ENCODE measurements at places on chromosomes 5 and 9.

- no peaks in the 10 kb centered on the region for H3K36me3 ChIP-seq
- H3K27me3 ChIP-seq: no peaks in the 10 kb centered on the region
- H3K27ac ChIP-seq: peak overlapping the region; percentile 87
- DNase-seq: no peak
These were observed 62.2 kb downstream of the COX7C start for GRCh38 chr5:86679949-86680348.

DNA sequence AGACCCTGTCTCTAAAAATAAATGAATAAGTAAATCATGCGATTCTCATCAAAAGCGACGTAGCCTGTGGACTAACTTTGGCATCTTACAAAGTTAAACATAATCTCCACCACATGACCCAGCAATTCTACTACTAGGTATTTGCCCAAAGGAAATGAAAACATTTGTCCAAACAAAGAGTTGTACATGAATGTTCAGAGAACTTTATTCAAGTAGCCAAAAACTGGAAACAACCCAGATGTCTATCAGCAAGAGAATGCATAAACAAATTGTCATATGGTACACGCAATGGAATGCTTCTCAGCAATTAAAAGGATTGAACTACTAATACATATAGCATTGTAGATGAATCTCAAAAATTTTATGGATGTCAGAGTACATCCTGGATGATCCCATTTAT lies 82.6 kb downstream of the ADRB2 start:
- H3K27me3 ChIP-seq: no peaks in the 10 kb centered on the region
- no peak overlapping the region for H3K4me3 ChIP-seq
- no peaks in the 10 kb centered on the region for H3K4me1 ChIP-seq
- H3K27ac ChIP-seq: no peak overlapping the region
- no peaks in the 10 kb centered on the region for H3K36me3 ChIP-seq
- DNase-seq: no peak

DNA sequence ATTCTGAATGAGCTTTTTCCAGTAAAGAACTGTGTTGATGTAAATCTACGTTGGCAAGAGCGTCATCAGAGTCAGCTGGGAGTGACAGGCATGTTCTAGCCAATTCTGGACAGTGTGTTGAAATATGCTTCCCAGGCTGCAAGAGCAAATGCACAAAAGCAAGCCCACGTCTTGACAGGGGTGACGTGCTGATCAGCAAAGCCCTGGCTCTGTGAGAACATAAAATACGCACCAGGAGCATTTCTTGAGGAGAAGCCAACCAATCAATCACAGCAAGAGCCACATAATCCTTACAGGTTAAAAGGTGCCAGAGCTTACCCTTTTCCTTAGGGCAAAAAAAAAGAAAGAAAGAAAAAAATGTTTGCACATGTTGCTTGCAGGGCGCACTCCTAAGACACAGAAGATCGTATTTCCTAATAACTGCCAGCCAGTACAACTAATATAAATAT lies 148.1 kb downstream of the PDE4D start:
- no peak overlapping the region for H3K4me3 ChIP-seq
- no peaks in the 10 kb centered on the region for H3K36me3 ChIP-seq

DNA sequence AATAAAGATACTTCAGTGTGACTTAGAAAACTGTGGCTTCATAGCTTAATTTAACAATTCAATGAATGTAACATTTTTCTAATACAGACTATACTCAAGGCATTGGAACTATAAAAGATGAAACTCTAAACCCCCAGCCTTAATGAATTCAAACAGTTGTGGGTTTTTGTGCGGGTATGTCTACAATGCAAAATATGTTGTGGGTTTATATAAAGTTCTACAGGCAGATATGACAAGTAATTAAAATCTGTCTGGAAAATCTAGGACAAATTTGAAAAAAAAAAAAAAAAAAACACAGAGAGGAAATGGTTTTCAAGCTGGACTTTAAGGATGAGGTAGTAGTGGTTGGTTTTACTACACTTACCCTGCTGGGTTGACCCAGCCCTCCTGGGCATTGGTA lies 467.5 kb upstream of the TLE4 start:
- H3K27me3 ChIP-seq: no peaks in the 10 kb centered on the region
- no peak overlapping the region for H3K27ac ChIP-seq
- H3K4me3 ChIP-seq: no peak overlapping the region
- no peak for DNase-seq
- no peaks in the 10 kb centered on the region for H3K4me1 ChIP-seq

- H3K27ac ChIP-seq: no peak overlapping the region
- H3K4me1 ChIP-seq: no peaks in the 10 kb centered on the region
- no peak overlapping the region for H3K4me3 ChIP-seq
These were observed 47.8 kb downstream of the C9orf57 start for GRCh38 chr9:72012646-72013045.

- no peaks in the 10 kb centered on the region for H3K36me3 ChIP-seq
- no peak overlapping the region for H3K4me3 ChIP-seq
- no peaks in the 10 kb centered on the region for H3K4me1 ChIP-seq
- no peaks in the 10 kb centered on the region for H3K27me3 ChIP-seq
- DNase-seq: no peak
These were observed 63.6 kb upstream of the MAP3K1 start for GRCh38 chr5:56751572-56752313.

DNA sequence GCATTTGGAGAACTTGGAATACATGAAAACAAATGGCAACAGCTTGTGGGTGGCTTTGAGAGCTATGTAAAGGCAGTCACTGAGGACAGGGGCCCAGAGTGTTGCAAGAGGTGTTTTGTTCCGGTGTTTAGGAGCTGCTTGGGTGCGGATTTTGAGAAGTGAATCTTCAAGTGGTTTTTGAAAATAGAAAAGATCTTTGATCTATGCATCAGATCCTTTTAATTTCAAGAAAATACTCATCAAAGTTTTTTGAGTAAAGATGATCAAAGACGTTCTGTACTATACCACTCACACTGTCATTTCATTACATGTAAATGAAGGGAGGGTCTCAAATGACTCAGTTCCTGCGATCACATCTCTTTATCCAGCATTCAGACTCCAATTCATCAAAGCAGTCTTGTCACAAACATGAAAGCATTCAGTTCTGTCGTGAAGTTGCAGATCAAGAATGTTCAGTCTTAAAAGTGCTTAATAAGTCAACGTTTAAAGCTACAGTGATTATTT lies 112.5 kb downstream of the WDR41 start:
- H3K36me3 ChIP-seq: no peaks in the 10 kb centered on the region
- H3K27me3 ChIP-seq: no peaks in the 10 kb centered on the region
- no peak for DNase-seq
- no peaks in the 10 kb centered on the region for H3K4me1 ChIP-seq
- H3K4me3 ChIP-seq: no peak overlapping the region

GRCh38 chr9:18260521-18260920 lies 213.4 kb upstream of the ADAMTSL1 start:
- H3K27me3 ChIP-seq: no peaks in the 10 kb centered on the region
- H3K36me3 ChIP-seq: no peaks in the 10 kb centered on the region

- no peak overlapping the region for H3K4me3 ChIP-seq
- no peak overlapping the region for H3K27ac ChIP-seq
- no peaks in the 10 kb centered on the region for H3K36me3 ChIP-seq
- no peak for DNase-seq
These were observed 17.8 kb downstream of the SLC38A9 start for GRCh38 chr5:55694152-55694830.

GRCh38 chr5:141477815-141478214 lies 2.0 kb downstream of the PCDHGC3 start:
- no peaks in the 10 kb centered on the region for H3K4me1 ChIP-seq
- H3K27ac ChIP-seq: no peak overlapping the region
- DNase-seq: no peak
- no peaks in the 10 kb centered on the region for H3K36me3 ChIP-seq
- no peak overlapping the region for H3K4me3 ChIP-seq

Measured in aorta (tissue), 5 donors.